ENCODE measurements at places on chromosomes 5 and 9. TPM values are rescaled to one million over a fixed set of nuclear protein-coding genes. Genes with fewer than 3 reads are reported as not detected.

The AHRR gene
- total RNA-seq, result 7.4 TPM

The TMEM203 gene
- 36.2 TPM for total RNA-seq

The PCDHGA4 gene
- total RNA-seq, result 4.2 TPM

The KIF24 gene
- total RNA-seq, result 0.94 TPM

The FAM151B gene
- 2.9 TPM for total RNA-seq

The GZMA gene
- 2.1 TPM for total RNA-seq

The C9orf57 gene
- total RNA-seq, result not detected

The KIAA0825 gene
- total RNA-seq, result 5.9 TPM

The PTPN3 gene
- total RNA-seq, result 36.4 TPM

The PRKAA1 gene
- 114 TPM for total RNA-seq

The ZNF169 gene
- total RNA-seq, result 8.3 TPM

The ST8SIA4 gene
- 6.5 TPM for total RNA-seq

The TMEM215 gene
- total RNA-seq, result not detected

- no peak for DNase-seq
Measured at GRCh38 chr5:140565780-140566095, 1.1 kb downstream of the SLC35A4 start.

DNA sequence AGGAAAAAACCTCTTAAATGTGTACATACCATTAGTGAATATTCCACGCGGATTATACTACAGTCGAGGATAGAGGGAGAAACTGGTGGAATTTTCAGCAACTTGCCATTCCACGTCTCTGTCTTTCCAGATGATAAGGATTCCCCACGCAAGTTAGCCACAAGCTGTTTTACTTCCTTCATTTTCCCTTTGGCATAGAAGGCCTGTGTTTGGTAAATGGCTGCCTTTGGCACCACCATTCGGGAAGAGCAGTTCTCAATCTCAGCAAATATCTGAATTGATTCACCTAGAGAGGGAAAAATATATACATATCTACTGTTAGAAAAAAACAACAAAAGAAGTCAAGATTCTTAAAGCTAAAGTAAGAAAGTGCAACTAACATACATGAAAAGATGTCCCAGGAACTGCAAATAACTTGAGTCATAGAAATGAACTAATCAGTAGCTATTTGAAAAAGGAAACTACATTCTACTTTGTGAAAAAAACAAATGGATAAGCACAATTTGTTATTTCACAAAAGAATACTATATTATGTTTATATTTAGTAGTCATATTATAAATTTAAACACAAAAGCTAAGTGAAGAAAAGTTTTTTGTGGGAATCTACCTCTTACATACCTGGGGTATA lies 8.1 kb downstream of the ARRDC3 start:
- no peak for DNase-seq

DNA sequence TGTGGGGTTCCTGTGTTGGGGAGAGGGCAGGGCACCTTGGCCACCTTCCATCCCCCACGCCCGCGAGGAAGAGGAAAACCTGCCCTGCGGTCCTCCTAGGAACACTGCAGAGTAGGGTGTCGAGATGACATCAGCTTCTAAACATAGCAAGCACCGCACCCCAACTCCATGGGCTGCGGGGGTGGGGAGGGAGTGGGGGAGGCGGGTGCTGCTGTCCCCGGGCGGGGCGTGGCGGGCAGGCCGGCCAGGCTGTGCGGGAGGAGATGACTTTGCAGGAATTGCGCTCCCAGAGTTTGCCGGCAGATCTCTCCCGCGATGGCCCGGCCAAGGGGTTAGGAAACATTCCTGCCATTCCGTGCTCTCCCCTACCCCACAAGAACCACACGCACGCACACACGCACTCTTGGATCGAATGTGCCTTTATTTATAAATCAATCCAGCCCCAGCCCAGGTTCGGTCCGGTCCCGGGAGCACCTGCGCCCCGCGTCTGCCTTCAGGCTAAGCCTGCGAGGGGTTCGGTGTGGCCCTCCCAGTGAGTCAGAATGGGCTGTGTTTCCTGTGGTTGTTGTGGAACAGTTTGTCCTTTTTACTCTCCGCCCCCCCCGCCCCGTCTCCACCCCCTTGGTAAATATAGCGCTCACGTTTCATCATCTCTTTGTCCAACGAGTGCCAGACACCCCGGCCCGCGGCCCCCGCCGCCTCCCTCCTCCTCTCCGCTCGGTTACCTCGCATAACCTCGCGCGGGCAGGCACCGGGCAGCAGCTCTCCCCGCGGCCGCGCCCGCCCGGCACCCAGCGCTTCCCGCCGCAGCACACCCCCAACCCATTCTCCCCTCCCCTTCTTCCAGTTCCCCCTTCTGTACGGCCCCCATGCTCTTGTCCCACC lies 5.3 kb upstream of the KLF9 start:
- peak; percentile 97 for DNase-seq

- no peak for DNase-seq
Measured at GRCh38 chr5:171906703-171907590, 99.5 kb downstream of the FBXW11 start.

GRCh38 chr9:97440160-97440559 lies 28.3 kb downstream of the TDRD7 start:
- DNase-seq, result no peak

DNA sequence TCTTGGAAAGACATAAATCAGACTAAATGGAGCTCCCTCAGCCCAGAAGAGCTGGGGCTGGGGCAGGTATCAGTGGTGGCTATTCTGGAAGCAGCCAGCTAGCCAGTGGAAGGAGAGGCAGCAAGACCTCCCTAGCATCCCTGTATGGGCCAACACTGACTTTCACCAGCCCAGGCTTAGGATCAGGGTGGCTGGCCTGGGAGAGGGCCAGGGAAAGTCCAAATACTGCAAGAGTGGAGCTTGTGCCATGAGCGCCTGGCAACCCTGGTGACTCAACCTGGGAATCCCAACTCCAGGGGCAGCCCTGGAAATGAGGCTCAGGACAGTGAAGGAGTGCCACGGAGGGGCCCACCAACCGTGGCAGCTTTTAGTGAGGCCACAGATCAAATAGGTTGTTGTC lies 7.6 kb upstream of the IRF1 start:
- DNase-seq, result peak; percentile 46

- no peak for DNase-seq
Measured at GRCh38 chr5:174733836-174734235, 9.5 kb downstream of the MSX2 start.

DNA sequence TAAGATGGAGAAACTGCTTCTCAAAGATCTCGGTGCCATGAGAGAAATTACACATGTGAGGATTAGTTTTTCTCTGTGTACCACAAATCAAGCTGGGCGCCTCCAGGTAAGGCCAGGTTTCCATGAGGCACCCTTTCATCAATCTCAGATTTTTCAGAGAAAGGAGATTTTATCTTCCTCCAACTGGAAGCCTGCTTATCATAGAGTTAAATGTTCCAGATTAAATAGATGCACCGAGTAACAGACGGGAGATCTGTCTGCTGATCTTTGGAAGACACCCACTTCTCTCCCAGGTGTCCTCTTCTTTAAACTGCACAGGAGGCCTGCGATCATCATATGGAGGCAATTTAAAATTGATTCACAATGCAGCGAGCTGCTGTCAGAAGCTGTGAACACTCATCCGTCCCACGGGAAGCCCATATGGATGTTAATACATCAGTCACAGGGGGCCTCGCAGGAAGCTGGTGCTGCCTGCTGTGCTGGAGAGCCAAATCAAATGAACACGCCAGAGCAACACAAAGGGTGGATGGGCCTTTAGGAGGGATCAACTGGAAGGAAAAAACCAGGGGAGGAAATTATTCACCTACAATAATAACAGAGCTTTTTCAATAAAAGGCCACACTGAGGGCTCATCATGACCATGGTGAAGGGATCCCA lies 93.3 kb downstream of the TLE1 start:
- no peak for DNase-seq

DNA sequence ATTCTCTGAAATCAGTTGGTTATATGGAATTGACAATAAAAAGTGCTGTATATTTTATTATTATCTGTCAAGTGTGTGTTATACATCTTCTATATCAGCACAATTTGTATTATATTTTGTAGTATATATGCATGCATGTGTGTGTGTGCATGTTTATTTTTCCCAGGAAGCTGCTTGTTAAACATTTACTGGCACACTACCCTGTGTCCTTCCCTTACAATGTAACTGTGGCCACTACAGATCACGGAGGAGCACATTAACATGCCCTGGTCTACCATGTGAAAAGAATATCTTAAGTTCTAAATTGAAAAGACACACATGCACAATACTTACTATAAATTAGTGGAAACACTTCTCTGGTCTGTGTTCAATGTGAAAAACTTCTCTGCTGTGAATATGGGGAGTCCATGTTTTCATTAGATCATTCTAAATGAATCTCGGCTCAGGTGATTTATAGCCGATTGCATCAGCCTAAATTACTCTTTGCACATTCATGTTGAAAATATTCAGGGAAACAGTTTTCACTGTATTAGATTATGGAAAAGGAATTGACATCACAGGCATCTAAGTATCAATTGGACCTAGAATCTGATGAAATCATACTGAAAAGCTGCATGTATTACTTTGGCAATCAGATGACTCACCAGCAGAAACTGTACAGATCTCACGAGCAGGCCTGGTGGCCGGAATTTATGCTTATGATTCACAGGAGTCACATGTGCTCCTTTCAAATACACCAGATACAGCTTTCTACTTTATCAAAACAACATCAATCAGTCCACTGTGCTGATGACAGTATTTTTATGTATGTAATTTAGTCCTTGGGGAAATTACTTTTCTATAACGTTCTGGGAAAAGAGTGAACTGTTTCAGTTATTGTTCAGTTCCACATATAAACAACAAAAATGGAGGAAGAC lies 39.4 kb downstream of the LURAP1L start:
- peak; percentile 68 for DNase-seq

DNA sequence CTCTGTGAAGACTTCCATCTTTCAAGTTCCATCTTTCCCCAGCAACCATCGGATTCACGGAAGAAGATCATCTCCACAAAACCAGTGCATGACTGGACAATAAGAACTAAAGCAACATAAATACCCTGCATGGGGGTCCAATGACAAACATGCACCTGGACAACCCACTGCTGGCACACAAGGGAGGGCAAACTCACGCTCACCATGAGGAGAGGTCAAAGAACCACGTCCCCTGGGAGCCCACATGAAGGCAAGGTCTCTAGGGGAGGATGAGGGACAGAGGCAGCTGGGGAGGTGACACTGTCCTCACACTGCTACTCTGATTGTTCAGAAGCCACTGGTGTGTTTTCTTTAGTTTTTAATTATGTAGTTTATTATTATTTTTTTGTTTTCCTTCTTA lies 190.8 kb downstream of the MED10 start:
- DNase-seq, result no peak

- no peak for DNase-seq
Measured at GRCh38 chr9:128103589-128103962, 24.0 kb downstream of the PTGES2 start.

DNA sequence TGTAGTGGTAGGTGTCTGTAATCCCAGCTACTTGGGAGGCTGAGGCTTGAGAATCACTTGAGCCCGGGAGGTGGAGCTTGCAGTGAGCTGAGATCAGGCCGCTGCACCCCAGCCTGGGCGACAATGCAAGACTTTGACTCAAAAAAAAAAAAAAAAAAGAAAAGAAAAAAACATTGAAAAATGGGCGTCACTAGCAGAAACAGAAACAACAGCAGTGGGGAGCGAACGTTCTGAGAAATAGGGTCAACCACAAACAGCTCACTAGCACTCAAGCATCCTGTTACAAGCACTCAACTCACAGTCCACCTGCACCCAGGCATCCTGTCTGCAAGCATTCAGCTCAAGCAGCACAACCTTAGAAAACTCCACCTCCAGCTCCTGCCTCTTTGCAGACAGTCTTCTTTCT lies 17.2 kb downstream of the TRIM14 start:
- no peak for DNase-seq

DNA sequence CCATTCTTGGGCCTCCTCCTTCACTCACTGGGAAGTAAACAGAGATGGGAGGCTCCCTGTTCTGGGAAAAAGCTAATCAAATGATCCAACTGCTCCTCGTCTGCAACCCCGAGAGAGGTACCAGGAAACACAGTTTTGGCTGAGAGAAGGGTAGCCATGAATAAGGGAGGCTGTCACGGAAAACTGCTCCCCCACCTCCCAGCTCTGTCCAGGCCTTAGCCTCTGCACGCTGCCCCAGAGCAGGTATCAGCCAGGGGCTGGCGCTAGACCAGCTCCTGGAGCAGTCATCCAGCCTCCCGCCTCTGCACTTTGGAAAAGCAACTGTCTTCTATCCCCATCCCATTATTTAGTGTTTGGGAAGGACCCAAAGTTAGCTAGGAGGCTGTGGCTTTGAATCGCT lies 266.1 kb downstream of the NDUFS4 start:
- no peak for DNase-seq

- no peak for DNase-seq
Measured at GRCh38 chr9:126468141-126468825, 141.7 kb downstream of the MVB12B start.

- DNase-seq, result no peak
Measured at GRCh38 chr9:71245651-71246050, 124.2 kb upstream of the TRPM3 start.

GRCh38 chr9:87653941-87654340 lies 72.0 kb upstream of the CTSL start:
- DNase-seq, result no peak

- DNase-seq, result no peak
Measured at GRCh38 chr5:7886849-7887475, 18.0 kb downstream of the MTRR start.

GRCh38 chr9:95091601-95092261 lies 225.8 kb downstream of the FANCC start:
- DNase-seq, result no peak

DNA sequence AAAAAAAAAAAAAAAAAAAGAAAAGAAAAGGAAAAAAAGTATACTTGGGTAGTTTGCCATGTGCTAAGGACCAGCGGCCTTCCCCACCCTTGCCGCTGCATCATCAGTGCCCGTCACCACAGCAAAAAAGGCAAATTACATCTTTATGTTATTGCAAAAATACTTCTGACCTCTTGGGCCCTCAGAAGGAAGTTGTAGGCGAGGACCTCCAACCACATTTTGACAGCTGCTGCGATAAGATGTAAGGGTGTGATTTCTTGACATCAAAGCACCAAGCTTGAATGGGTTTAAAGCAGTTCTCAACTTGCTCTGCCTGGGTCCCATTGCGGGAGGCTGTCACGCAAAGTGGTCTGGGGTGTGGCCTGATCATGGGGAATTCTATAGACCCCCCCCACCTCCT lies 39.2 kb downstream of the DMRT1 start:
- DNase-seq, result no peak

DNA sequence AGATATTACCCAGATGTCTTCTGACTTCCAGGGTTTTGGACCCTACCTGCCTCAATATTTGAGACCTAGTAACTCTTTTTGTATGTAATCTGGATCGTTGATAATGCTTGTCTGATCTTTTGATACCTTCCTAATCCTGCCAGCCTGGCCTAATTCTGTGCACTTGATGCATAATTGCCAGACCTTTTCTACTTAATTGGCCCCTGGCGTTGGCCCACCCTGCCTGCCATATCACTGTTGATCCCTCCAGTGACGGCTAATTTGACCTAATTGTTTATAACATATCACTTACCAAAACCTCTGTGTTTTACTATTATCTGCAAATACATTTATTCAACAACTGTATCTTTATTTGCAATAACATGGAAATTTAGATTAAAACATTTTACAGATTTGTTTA lies 49.0 kb downstream of the SLC44A1 start:
- DNase-seq, result no peak

- no peak for DNase-seq
Measured at GRCh38 chr9:35872505-35872904, 2.3 kb upstream of the OR13J1 start.

GRCh38 chr9:121156263-121156731 lies 45.4 kb downstream of the RAB14 start:
- DNase-seq, result no peak

- DNase-seq, result no peak
Measured at GRCh38 chr9:81393985-81394811, 295.1 kb downstream of the TLE1 start.

All from ureter (tissue), 1 donor.